WTC11 (cell line): ENCODE measurements at places on chromosomes 1 and 21. TPM values are rescaled to one million over a fixed set of nuclear protein-coding genes. Genes with fewer than 3 reads are reported as not detected.

- no peaks in the 10 kb centered on the region; the same call in 1 of the 2 replicates for H3K27me3 ChIP-seq
- peaks cover 8% of the 10 kb centered on the region for H3K4me1 ChIP-seq
- no peak overlapping the region for H3K27ac ChIP-seq
- DNase-seq = no peak
- no peak overlapping the region for H3K4me3 ChIP-seq
Measured at GRCh38 chr1:116262995-116263385, 110.1 kb upstream of the ATP1A1 start.

DNA sequence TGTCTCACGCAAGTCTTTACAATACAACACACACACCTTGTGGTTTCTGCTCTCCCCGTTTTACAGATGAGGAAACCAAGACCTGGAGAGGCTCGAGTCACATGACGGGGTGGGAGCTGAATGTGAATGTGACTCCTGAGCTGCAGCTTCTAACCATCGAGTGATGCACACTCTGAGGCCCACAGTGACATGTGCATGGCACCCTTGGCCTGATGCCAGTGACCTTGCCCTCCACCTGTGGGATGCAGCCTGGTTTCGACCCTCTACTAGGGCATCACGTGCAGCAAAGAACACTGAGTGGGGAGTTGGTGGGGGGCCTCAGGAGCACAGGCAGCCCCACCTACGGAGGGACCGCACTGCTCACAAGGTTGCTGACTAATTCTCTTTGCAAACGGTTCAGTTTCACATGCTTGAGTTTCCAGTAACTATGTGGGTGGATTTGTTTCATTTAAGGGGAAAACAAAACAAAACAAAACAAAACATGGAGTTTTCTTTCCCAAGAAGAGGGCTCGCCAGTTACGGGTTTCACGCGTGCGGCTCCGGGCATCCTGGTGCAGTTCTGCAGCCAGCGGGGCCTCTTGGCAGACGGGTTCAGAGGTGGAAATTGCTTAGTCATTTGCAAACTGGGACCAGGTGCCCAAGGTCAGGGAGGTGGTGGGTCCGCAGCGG lies 22.9 kb downstream of the SPSB1 start:
- peak overlapping the region; percentile 50 for H3K27ac ChIP-seq
- H3K4me3 ChIP-seq = no peak overlapping the region
- peaks cover 17% of the 10 kb centered on the region for H3K4me1 ChIP-seq
- H3K27me3 ChIP-seq = no peaks in the 10 kb centered on the region

DNA sequence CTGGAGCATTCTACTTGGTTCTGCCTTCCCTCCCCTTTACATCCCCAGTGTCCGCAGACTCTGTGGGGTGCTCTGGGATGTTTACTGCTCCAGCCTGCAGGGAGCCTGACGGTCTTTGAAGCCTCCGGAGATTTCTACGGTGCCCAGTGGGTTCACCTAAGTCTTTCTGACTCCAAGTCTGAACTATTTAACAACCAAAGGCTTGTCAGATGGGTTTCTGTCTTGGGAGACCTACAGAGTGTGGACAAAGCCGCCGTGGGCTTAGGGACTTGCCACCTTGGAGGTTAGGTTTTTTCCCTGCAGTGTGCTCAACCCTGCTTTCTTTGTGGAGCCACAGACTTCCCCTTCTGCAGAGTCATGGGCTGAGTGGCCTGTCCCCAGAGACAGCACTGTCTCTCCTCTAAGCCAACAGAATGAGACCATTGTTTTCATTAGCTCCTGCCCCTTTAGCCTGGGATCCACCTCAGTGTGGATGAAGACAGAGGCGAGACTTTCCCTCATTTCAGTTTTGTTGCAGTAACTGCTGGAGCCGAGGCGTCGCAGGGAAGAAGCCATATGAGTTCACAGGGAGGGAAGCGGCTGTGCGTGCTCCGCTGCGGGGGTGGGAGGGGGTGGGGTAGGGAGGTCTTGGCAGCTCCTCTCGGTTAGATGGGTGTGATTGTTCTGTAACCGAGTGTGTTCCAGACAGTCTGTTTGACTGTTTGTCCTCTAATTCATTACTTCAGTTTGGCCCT lies 120.7 kb downstream of the CNIH3 start:
- no peak overlapping the region for H3K4me3 ChIP-seq
- DNase-seq = peak; percentile 19
- H3K4me1 ChIP-seq = peaks cover 76% of the 10 kb centered on the region
- peak overlapping the region; percentile 47; the same call in 1 of the 2 replicates for H3K27ac ChIP-seq

- H3K4me3 ChIP-seq = no peak overlapping the region
- peaks cover 7% of the 10 kb centered on the region; the same call in 1 of the 2 replicates for H3K36me3 ChIP-seq
- H3K4me1 ChIP-seq = no peaks in the 10 kb centered on the region
- H3K27ac ChIP-seq = no peak overlapping the region
- DNase-seq = no peak
- H3K27me3 ChIP-seq = no peaks in the 10 kb centered on the region
Measured at GRCh38 chr21:31234936-31235335, 109.1 kb downstream of the TIAM1 start.

DNA sequence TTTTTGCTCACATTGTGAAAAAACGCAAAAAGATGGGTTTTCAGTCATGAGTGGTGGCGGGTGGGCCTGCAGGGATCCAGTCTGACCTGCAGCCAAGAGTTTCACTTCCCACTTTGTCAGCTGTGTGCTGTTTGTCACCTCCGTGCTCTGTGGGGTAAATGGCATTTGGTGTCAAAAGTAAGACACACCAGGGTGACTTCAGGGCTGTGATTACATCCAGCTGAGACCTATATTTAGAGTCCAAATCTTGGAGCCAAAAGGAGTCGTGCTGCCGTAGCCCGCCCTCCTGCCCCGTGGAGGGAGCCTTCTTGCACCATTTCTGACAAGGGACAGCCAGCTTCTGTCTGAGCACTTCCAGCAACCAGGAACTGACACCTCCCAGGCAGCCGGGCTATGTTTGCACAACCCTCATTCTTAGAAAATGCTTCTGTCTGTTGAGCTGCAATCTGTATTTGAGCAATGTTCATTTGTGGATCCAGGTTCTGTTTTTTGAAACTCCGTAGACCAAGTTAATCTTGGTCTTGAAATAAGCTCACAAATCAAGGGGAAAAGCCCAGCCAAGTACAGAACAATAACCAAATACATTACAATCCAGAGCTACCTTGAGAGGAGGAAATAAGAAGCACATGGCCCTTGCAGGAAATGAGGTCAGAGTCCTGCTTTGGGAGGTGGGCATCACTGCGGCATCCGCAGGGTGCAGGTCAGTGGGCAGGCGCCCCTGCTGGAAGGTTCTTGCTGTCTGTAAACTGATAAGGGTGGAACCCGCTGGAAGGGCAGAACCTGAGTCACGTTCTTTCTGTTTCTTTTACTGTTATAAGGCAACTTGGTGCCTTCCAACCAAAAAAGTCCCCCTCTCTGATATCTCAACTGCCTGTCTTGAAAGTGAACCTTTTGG lies 14.4 kb downstream of the ABCG1 start:
- 0 out of 2 replicates have a peak overlapping the region, but pooled peaks have one; percentile 45 for H3K27ac ChIP-seq
- peaks cover 36% of the 10 kb centered on the region for H3K4me1 ChIP-seq
- H3K36me3 ChIP-seq = no peaks in the 10 kb centered on the region
- H3K4me3 ChIP-seq = no peak overlapping the region
- DNase-seq = peak; percentile 24

- peaks cover 3% of the 10 kb centered on the region; the same call in 1 of the 2 replicates for H3K27me3 ChIP-seq
- no peak for DNase-seq
- no peaks in the 10 kb centered on the region for H3K36me3 ChIP-seq
- H3K4me3 ChIP-seq = no peak overlapping the region
- no peak overlapping the region for H3K27ac ChIP-seq
- no peaks in the 10 kb centered on the region for H3K4me1 ChIP-seq
Measured at GRCh38 chr21:41139275-41139674, 28.7 kb upstream of the BACE2 start.

GRCh38 chr1:101945884-101946283 lies 50.8 kb downstream of the OLFM3 start:
- DNase-seq = no peak
- no peaks in the 10 kb centered on the region for H3K36me3 ChIP-seq
- no peaks in the 10 kb centered on the region for H3K27me3 ChIP-seq
- no peak overlapping the region for H3K27ac ChIP-seq

PROK1 gene
- not detected in 3 replicates for total RNA-seq
